ENCODE measurements at places on chromosomes 5 and 9.

GRCh38 chr9:69946800-69947437 lies 96.7 kb upstream of the MAMDC2 start:
- DNase-seq, result no peak

GRCh38 chr5:59268756-59269415 lies 624.6 kb downstream of the PDE4D start:
- no peak for DNase-seq

- DNase-seq, result no peak
Measured at GRCh38 chr9:27467486-27467885, 56.6 kb upstream of the IFNK start.

- no peak for DNase-seq
Measured at GRCh38 chr9:18611971-18612370, 138.0 kb downstream of the ADAMTSL1 start.

GRCh38 chr9:134643222-134643671 lies 1.6 kb downstream of the COL5A1 start:
- no peak for DNase-seq

DNA sequence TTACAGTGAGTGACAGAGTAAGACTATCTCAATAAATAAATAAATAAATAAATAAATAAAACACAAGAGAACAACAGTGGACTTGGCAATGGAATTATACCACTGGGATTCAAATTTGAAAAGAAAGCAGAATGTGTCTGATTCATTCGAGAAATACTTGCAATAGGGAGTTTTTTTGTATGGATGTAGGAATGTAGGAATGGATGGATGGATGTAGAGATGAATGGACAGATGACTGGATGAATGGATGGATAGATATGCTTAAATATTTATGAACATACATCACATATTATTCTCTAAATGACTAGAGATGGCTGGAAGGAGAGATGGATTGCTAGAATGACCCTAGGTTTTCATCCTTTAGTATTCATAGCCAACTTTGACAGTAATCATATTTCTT lies 22.0 kb upstream of the CEMIP2 start:
- no peak for DNase-seq

DNA sequence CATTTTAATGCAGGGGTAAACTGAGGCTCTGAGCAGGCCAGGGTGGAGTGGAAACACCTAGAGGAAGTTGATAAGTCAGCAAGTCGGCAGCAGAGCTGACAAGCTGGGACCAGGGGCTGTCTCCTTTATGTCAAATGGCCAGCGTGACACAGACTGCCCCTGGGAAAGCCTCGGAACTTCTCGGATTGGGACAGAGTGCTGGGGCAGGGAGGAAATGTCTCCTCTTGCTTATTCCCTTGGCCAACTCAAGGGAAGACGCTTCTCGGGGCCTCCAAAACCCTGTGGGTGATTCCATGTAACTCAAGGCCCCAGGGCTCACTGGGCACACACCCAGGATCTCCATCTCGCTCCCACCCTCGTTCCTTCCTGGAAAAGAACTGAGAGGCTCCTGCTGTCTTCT lies 25.4 kb upstream of the ANXA6 start:
- no peak for DNase-seq

- no peak for DNase-seq
Measured at GRCh38 chr5:41527201-41527779, 16.9 kb upstream of the PLCXD3 start.

- DNase-seq, result no peak
Measured at GRCh38 chr5:90707698-90708097, 149.1 kb downstream of the ADGRV1 start.

- no peak for DNase-seq
Measured at GRCh38 chr5:158559066-158559465, 540.6 kb downstream of the EBF1 start.

DNA sequence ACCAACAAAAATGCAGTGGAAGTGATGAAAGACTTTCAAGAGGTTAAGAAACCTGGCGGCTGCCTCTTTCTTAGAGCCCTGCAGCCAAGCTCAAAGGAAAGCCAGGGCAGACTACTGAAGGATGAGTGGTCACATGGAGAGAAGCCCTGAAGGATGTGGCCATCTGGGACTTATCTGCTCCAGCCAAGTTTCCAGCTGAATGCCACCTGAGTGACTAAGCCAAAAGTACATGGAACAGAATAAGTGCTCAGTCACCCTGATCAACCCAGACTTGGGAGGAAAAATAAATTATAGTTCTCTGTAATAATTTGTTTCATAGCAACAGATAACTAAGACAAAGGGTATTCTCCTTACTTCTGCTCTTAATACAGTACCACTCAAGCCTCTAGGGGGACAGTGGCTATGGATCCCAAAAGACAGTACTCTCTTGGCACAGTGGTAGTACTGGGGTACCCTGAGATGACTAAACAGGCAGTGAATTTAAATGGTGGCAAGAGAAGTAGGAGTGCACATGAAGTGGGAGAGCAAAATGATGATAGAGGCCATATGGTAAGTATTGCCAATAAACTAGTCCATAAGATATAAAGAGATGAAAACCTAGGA lies 182.3 kb downstream of the ELAVL2 start:
- no peak for DNase-seq

- no peak for DNase-seq
Measured at GRCh38 chr9:125089331-125089730, 54.0 kb downstream of the SCAI start.

GRCh38 chr9:35538361-35539234 lies 48.7 kb downstream of the RUSC2 start:
- DNase-seq, result no peak

GRCh38 chr5:56350597-56351170 lies 117.6 kb upstream of the ANKRD55 start:
- DNase-seq, result no peak

DNA sequence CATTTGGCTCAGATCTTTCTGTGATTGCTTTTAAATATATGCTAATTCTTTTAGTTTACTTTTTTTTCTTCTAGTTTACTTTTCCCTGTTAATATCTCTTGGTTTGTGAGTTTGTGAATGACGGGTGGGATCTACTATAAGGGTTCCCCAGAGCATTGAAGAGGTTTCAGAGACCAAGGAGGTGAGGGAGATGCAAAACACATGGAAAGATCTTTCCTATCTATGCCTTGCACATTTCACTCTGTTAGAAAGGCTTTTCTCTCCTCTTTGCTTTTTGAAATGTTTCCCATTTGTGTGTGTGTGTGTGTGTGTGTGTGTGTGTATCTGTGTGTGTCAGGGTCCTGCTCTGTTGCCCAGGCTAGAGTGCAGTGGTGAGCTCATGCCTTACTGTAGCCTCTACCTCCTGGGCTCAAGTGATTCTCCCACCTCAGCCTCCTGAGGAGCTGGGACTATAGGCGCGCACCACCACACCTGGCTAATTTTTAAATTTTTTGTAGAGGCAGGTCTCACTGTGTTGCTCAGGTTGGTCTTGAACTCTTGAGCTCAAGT lies 50.7 kb downstream of the CNTLN start:
- DNase-seq, result no peak

DNA sequence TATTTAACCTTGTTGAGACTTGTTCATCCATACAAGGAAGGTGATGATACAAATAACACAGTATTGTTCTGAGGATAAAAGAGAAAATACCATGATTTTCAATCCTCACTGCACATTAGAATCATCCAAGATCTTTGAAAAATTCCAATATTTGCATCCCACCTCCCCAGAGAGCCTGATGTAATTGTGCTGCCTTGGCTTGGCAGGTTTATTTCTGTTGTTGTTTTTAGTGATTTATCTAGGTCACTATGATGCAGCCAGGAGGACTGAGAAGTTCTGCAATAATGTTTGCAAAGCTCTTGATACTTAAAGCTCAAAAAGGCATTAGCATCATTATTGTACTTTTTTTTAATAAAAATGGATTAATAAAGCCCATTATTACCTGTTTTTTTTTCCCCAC lies 67.0 kb upstream of the NMUR2 start:
- DNase-seq, result no peak

- DNase-seq, result no peak
Measured at GRCh38 chr5:15655683-15656082, 155.7 kb downstream of the FBXL7 start.

All from T-helper 2 cell (primary cell).